ENCODE measurements at places on chromosomes 13 and 19. TPM values are rescaled to one million over a fixed set of nuclear protein-coding genes. Genes with fewer than 3 reads are reported as not detected.

ZNF560 gene
- total RNA-seq, result not detected

- no peak for DNase-seq
Measured at GRCh38 chr19:15108145-15108844, 1.1 kb downstream of the SYDE1 start.

- DNase-seq, result no peak
Measured at GRCh38 chr19:22807061-22807835, 23.3 kb upstream of the ZNF99 start.

GRCh38 chr19:7301525-7301924, 7.3 kb upstream of the INSR start:
- DNase-seq, result no peak

GFY gene
- not detected for total RNA-seq

Data from endothelial cell of umbilical vein (primary cell).